ENCODE measurements at places on chromosomes 4 and X. TPM values are rescaled to one million over a fixed set of nuclear protein-coding genes. Genes with fewer than 3 reads are reported as not detected.

DNA sequence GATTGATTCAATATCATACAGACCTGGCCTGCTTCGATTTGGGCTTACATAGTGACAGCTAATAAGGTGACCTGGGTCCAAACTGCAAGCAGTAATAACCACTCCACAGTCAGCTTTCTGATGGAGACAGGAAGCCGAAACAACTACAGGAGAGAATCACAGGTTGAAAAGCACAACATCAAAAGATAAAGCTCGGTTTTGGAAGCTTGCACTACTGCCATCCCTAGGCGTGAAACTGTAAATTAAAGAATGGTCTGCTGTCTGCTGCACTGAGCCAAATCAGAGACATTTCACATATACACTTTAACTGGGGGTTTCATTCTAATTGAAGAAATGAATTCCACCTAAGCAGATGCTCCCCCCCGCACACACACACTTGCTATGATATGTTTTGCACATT, 116.3 kb downstream of the DHX15 start:
- no peak for DNase-seq

Gene SYP
- 0.33 TPM for total RNA-seq

Gene GPR50
- total RNA-seq, result 0.25 TPM

Gene AREG
- 1.7 TPM for total RNA-seq

Gene PAGE2
- not detected for total RNA-seq

GRCh38 chrX:906586-906985, 276.0 kb downstream of the SHOX start:
- DNase-seq, result no peak

DNA sequence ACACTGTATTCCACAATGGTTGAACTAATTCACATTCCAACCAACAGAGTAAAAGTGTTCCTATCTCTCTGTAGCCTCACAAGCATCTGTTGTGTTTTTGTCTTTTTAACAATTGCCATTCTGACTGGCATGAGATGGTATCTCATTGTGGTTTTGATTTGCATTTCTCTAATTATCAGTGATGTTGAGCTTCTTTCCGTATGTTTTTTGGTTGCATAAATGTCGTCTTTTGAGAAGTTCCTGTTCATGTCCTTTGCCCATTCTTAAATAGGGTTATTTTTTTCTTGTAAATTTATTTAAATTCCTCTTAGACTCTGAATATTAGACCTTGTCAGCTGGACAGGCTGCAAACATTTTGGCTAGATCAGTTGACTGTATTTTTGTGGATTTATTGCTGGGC, 78.2 kb downstream of the VSIG4 start:
- DNase-seq, result no peak

Gene ARSD
- total RNA-seq, result 54.5 TPM

Gene TCEAL6
- total RNA-seq, result not detected

- no peak for DNase-seq
Measured at GRCh38 chr4:14768449-14768848, 233.8 kb upstream of the CPEB2 start.

Gene ATOH1
- total RNA-seq, result not detected

Gene AADAT
- total RNA-seq, result 33.7 TPM

DNA sequence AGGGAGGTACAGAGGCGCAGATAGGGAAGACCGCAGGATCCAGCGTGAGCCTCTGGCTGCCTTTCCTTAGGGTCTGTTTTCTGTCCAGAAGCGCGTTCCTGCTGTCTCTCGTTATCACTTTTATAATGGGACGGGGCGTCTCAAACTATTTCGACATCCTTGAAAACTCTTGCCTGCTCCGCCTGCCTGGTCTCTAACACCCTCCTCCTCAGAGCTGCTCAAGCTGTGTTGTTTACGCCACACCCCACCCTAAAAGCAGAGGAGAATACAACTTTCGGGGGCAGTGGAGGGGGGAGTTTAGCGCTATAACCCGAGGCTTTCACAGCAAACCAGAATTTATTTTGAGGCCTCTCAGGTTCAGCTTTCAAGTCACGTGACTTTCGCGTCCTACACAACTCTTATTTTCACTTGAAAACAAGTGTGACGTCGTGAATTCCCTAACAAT, 646 bp upstream of the FAM3A start:
- DNase-seq, result no peak

- DNase-seq, result no peak
Measured at GRCh38 chr4:40516651-40517050, 113.0 kb downstream of the RBM47 start.

- DNase-seq, result no peak
Measured at GRCh38 chr4:72969976-72970375, 99.5 kb downstream of the COX18 start.

Gene PNPLA4
- total RNA-seq, result 16.5 TPM

DNA sequence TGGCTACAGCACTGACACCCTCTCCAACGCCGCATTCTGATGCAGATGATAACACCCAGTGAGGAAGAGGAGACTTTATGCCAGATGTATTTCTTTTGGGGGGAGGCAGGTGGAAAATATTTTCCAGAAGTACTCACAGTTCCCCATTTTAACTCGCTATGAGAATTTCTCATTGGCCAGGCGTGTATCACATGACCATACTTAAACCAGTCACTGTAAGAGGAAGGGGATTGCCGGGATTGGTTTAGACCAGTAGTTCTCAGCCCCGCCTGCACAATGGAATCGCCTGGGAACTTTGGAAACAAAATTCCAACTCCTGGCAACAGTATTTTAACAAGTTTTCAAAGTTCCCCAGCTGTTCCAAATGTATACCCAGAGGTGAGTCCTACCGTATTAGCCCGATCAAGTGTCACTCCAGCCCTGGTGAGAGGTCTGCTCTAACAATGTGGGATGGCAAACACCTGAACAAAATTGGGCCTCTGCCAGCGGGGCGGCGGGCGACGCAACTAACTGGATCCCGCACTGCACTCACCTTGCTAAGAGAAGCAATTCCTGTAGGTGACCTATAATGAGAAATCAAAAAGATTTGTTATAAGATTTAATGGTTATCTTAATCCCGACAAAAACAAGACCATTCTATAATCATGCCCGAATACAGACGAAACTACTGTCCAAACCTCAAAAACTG, 2.9 kb upstream of the MSL3 start:
- no peak for DNase-seq

DNA sequence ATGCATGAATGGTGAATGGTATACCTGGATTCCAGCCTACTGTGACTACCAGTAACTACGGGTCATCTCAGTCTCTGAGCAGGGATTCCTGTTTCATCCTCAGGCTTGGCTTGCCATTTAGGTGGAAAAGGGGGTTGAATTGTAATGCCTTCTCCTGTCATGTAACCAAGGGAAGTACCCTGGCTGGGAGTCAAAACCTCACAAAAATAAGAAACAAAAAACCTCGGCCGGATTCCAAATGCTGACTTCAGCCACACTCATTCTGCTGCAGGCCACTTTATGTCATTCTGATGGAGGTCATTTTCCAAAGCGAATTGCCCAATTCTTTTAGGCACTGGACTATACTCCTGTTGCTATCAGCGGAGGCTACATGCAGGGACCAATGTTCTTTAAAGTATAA, 324.7 kb downstream of the LDB2 start:
- DNase-seq, result no peak

Gene PDE6B
- 9.0 TPM for total RNA-seq

- no peak for DNase-seq
Measured at GRCh38 chrX:26597981-26598380, 382.0 kb downstream of the MAGEB5 start.

DNA sequence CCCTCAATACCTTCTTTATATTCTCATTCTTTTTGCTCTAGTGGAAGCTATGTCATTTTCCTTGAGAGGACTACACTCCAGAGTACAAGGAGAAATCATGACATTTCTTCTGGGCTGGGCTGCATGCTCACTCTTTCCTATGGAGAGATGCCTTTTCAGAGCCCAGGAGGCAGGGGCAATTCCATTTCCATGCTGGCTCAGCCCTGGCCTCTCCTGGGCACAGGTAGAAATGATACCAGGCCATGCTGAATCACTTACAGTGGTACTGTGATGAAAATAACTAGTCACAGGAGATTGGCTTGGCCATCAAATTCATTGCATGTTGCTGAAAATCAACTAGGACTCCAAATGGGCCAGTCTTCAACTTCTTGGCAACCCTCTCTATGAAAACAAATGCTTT, 34.0 kb upstream of the PPARGC1A start:
- no peak for DNase-seq

Gene MAGEA10
- not detected for total RNA-seq

DNA sequence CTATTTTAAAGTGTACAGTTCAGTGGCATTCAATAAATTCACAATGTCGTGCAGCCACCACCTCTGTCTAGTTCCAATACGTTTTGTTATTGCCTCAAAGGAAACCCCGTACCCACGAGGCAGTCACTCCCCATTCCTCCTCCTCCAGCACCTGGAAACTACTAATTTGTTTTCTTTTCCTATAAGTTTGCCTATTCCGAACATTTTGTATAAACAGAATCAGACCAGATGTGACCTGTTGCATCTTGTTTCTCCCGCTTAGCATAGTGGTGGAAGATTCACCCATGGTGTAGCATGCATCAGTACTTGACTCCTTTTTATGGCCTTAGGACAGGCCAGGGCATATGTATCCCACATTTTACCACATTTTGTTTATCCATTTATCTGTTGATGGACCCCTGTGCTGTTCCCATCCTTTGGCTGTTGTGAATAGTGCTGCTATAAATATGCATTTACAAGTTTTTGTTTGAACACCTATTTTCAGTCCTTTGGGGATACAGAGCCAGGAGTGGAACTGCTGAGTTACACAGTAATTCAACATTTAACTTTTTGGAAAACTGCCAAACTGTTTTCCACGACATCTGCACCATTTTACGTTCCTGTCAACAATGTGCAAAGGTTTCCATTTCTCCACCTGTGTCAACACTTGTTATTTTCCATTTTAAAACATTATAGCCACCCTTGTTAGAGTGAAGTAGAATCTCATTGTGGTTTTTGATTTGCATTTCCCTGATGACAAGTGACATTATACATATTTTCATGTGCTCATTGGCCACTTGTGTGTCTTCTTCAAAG, 57.8 kb upstream of the STX18 start:
- no peak for DNase-seq

DNA sequence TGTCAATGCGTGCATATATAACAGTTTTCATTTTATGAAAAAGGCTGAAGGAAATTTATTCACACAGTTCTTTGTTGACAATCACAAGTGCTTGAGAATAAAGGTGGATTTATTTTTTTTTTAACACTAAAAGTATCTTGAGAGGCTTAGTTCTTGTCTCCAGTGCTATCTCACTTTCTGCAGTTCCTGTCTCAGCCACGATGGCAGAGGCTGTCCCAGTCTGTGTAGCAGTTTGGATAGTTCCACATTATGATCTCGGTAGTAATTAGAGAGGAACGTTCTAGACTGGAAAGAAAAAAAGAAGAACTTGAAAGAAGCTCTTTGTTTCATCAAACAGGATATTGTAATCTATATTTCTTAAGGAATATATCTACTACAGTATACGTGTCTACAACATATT, 229.0 kb downstream of the UGT8 start:
- DNase-seq, result no peak

Gene SMR3B
- total RNA-seq, result not detected

- no peak for DNase-seq
Measured at GRCh38 chr4:69196209-69196965, 18.2 kb downstream of the UGT2B11 start.

DNA sequence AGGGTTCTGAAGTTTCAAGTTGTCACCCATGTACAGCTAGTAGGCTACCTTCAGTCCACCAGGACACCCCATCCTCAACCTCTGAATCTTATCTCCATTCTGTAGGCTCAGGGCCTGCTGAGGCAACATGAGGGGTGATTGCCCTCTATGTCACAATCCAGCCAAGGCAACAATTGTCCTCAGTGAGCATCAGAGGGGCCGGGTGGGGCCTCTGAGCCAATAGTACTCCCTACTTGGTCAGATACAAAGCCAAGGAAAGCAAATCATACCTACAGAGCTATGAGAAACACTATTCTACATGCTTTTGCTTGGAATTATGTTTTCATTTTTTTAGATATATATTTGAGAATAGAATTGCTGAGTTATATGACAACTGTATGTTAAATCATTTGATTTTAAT, at the start of gene ACTRT1:
TSS of gene ACTRT1 (minus strand) at position 101 of the 400 bp plus-strand sequence. CDS start 197 bp downstream, outside the sequence.
- DNase-seq, result no peak

DNA sequence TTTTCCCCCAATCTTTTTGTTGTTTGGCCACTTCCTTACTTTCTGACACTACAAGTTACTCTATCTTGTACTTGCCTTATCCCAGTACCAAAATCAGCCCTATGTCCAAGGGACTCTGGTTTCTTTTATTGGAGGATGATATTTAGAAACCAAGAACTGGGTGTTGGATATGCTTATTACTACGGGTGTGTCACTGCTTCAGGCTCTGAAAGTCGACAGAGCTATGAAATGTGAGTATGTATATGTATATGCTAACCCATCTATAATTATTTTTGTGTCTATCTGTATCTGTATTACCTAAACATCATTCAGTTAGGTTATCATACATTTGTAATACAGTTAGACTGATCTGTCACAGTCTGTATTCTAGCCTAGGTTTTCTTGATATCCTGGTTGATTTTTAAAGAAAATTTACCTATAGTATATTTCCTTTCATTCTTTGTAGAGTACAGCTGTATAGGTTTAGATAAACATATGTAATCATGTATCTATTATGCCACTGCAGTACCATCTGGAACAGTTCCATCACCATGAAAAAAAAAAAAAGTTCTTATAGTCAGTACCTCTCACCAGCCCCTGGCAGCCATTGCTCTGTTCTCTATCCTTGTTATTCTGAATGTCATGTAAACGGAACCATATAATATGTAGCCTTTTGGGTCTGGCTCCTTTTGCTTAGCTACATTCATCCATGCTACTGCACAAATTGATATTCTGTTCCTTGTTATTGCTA, 18.1 kb downstream of the SEC24B start:
- no peak for DNase-seq

DNA sequence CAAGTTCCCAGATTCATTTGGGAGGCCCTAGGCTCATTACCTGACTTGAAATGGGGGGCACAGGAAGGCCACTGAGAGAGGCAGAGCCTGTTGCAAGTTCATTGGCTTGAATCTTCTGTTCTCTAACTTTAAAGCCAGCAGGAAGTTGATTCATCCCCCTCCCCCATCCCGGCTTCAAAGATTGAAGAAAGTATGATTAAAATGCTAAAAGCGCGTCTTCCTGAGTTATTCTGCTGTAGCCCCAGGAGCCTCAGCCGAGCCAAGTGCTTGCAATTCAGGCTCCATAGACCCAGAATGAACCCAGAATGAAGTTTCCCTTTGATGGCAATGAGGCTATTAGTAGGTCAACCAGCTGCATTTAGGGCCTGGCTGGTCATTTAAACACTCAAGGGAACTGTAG, 14.7 kb downstream of the CHST7 start:
- no peak for DNase-seq

DNA sequence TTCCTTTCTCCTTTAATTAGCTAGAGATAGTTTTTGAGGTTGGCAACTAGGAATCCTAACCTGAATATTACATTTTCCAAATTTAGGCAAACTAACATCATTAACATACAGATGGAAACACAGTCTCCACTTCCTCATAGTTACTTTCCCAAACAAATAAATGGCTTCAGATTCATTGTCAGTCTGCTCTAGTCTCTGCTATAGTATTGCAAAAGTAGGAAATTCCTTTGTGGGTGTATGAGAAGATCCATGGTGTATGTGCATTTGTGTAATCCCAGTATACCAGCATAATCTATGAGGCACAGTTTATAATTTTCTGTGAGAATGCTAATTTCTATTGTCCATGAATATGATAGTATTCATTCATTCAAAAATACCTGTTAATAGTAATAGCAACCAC, 3.0 kb upstream of the NDP start:
- DNase-seq, result no peak

Gene EGF
- 1.0 TPM for total RNA-seq

- DNase-seq, result no peak
Measured at GRCh38 chr4:170202721-170203120, 113.0 kb upstream of the AADAT start.

Data from mesothelial cell of epicardium (in vitro differentiated cells).